Stimulated activated CD4-positive, alpha-beta T cell treated with anti-CD3 and anti-CD28 coated beads, Interleukin-4, amount 100 ng/mL, for 4 hours (primary cell): ENCODE measurements at places on chromosomes 5 and 9.

DNA sequence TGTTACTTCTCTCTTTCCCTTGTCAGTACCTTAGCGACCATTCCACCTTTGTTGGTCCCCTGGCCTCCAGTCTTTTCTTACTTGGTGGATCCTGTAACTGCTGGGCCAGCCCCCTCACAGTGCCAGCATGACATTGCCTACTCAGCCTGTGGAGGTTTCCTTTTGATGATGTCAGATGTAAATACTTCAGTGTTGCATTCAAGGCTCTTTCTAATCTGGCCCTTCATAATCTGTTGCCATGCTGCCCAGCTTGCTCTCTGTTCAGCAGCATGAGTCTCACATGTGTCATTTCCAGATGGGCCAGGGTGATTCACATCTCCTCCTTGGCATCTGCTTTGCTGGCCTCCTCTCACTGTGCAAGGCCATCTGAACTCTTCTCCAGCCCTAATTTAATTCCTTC, 57.1 kb downstream of the MAST4 start:
- no peak for DNase-seq

GRCh38 chr9:133581513-133582343, 27.5 kb downstream of the FAM163B start:
- no peak for DNase-seq

GRCh38 chr5:76274571-76274970, 128.5 kb upstream of the IQGAP2 start:
- no peak for DNase-seq

GRCh38 chr5:150801117-150801927, 22.8 kb downstream of the SMIM3 start:
- no peak for DNase-seq

DNA sequence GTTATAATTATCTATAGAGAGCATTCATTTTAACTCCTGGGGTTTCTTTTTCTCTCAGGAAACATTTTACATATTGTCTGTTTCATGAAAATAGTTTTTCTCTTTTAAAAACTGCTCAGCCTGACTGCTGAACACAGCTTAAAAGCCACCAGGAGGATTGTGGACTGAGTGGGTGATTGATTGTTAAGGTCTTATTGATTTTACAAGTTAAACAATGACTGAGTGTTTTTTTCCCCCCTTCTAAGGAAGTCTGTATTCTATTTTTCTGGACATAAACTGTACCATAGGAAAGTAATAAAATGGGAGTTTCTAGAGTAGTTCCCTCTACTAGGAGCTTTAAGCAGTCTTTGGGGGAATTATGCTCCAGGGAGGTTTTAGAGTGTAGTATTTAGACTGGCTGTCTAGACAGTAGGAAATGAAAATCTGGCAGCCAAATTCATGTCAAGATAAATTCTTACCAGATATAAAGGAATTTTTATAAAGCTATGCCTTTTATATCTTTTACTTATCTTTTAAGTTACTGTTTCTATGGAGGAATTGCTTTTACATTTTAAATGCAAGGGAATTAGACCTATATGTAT, 463.9 kb downstream of the PRR16 start:
- DNase-seq, result no peak
